NCI-H187 treated with DMSO at 0.1 percent for 48 hours (cell line): ENCODE measurements at places on chromosomes 1 and 21.

GRCh38 chr1:83109692-83110091 lies 889.2 kb downstream of the TTLL7 start:
- DNase-seq, result no peak

- DNase-seq, result no peak
Measured at GRCh38 chr1:205316161-205316566, 5.4 kb downstream of the NUAK2 start.

GRCh38 chr1:1122981-1123480 lies 7.1 kb upstream of the C1orf159 start:
- DNase-seq, result no peak

DNA sequence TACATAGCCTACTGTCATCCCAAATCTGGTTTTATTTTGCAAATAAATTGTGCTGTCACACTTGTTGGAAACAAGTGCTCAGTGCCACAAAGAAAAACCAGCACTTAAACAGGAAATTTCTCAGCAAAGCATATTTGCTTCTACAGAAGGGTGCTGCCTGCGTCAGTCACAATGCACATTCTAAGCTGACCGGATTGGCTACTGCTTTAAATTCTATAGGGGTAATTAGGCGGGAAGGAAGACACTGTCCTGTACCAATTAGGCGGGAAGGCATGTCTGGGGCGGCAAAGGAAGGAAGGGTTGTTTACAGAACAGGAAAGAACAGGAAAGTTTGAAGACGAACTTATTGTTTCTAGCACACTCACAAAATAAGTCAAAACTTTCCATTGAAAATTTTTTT lies 2.8 kb downstream of the IFI16 start:
- no peak for DNase-seq

GRCh38 chr1:189596197-189596596 lies 881.5 kb downstream of the BRINP3 start:
- no peak for DNase-seq

DNA sequence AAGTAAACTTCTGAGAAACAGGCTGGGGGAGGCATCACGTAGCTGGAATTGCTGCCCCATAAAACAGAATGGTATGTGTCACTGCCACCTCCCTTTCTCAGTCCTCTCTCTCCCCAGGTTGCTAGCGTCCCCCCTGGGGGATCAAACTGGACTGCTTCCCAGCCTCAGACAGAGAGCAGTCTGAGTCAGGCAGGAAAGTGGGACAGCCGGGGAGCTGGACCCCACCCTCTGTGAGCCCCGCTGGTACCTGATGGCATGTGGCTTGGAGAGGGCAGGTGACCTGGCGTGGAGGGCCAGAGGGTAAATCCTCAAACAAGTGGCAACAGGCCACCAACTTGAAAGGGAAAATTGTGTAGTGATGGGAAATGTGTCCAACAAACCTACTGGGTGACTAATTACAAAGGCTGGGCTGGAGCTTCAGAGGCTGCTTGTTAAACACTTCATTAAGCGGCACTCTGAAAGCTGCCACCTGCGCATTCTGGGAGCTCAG lies 1.0 kb upstream of the SFN start:
- DNase-seq, result no peak
